ENCODE measurements at places on chromosomes 3 and 15.

- DNase-seq, result no peak
Observed at GRCh38 chr3:47601281-47601680, 22.6 kb upstream of the CSPG5 start.

- no peak for DNase-seq
Observed at GRCh38 chr3:6605227-6605626, 255.7 kb upstream of the GRM7 start.

- DNase-seq, result no peak
Observed at GRCh38 chr3:172119266-172119969, 80.0 kb downstream of the FNDC3B start.

DNA sequence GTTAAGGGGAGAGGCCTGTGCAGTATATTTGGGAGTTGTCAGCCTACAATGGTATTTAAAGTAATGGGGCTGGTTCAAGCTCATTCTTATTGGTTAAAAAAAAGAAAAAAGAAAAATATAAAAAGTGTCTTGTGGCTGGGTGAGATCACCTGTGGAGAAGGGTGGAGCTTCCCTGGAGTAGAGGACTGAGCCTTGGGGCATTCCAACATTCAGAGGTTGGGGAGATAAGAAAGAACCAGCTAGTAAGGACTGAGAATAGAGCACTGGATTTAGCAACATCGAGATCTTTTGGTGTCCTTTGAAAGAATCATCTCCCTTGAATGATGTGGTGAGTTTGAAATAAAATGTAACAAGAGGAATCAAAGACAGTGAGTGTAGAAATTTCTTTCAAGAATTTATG, 5.2 kb downstream of the SLC49A4 start:
- no peak for DNase-seq

DNA sequence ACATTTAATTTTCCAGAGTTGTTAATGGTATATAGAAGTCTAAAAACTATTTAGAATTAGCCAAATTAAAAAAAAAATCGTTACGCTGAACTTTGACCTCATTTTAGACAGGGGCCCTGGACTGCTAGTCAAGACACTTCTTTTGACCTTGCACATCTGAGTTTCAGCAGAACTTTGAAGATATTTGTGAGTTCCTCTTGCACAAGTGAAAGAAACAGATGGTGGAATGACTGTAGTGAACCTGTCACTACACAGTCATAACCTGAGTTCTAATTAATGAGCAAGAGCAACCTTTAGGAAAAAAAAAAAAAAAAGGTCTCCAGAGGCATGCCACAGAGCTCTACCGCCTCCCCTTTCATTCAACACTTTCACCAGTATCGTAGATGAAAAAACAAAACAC, 5.3 kb downstream of the MYO5C start:
- DNase-seq, result no peak

DNA sequence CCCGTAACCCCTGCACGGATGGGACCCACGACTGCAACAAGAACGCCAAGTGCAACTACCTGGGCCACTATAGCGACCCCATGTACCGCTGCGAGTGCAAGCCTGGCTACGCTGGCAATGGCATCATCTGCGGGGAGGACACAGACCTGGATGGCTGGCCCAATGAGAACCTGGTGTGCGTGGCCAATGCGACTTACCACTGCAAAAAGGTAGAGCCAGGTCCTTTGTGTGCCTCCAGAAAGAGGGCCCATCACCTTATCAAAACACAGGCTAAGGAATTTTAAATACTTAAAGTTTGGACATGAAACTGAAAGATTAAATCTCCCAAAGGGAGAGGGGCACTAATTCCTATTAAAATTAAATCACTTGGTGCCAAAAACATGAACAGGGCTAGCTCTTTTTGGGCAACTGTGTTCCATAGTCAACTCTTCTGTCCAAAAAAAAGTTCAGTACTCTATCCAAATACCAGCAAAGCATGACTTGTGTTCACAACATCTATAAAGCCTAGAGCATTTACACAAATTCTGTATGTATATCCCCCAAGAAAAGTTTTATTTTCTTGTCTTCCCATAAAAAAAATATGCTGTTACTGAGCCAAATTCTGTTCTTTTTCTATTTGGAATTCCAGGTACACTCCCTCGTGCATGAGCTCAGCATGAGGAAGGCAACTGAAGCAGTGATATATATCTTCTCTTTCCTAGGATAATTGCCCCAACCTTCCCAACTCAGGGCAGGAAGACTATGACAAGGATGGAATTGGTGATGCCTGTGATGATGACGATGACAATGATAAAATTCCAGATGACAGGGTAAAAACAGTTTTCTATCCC, 9.2 kb downstream of the THBS1 start:
- DNase-seq, result no peak

- DNase-seq, result peak; percentile 26
Observed at GRCh38 chr3:192675958-192676649, 51.2 kb downstream of the FGF12 start.

GRCh38 chr3:195802261-195802701, 9.4 kb downstream of the MUC4 start:
- peak; percentile 62 for DNase-seq

DNA sequence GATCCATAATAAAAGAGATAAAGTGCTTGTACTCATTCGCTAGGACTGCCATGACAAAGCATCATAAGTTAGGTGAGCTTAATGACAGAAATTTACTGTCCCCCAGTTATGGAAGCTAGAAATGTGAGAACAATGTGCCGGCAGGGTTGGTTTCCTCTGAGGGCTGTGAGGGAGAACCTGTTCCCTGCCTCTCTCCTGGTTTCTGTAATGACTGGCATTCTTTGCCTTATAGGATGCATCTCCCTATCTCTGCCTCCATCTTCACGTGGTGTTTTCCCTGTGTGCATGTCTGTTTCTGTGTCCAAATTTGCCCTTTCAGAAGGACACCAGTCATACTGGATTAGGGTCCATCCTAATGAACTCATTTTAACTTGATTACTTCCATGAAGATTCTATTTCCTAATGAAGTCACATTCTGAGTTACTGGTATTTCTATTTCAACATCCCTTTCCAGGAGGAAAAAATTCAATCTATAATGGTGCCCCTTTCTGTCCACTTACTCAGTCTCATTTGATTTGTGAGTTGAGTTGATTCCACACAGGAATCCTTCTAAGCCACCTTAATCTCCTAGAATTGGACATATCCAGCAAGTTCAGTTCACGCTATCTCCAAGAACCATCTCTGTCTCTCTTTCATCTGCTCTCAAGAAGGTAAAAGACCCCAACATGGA, 71.2 kb upstream of the LIPC start:
- no peak for DNase-seq

- no peak for DNase-seq
Observed at GRCh38 chr3:9409981-9410854, 12.8 kb downstream of the SETD5 start.

GRCh38 chr3:39783680-39784079, 25.7 kb upstream of the MYRIP start:
- DNase-seq, result no peak

DNA sequence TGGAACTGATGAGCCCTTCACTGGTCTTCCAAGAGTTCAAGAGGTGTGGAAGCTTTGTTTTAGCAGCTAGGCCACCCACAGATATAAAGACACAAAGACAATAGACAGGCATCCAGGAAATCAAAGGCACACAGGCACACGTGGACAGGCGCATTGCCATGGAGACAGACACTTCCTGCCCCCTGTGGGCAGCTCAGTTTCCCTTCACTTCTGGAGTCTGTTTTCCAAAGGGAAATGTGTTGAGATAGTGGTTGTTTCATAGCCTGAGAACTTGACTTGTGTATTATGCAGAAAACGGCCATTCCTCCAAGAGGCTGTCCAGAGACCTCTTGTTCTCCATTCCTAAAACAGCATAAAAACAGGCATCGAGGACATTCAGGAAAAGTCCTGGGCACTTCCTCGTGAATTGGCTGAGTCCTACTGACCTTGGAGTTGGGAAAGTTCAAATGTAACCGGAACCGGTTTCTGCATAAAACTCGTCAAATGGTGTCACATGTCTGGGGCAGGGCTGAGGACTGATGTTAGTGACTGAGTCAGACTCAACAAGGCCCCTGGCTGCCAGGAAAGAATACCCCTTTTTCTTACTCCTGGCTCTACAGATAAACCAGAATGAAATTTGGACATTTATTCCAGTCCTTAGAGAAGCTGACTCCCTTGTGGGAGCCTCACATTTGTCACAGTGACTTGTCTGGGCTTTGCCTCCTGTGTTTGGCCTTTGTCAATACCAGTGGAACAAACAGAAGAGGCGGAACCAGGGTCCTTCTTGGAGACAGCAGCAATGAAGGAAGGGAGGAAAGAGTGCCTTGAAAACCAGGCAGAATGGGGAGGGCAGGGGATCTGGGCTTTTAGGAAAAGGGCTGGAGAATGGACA, 1.3 kb downstream of the ALPK3 start:
- no peak for DNase-seq

- no peak for DNase-seq
Observed at GRCh38 chr3:190368881-190369280, 19.1 kb upstream of the CLDN16 start.

- DNase-seq, result no peak
Observed at GRCh38 chr15:52857471-52857870, 67.3 kb upstream of the ONECUT1 start.

- DNase-seq, result no peak
Observed at GRCh38 chr15:98946301-98947255, 61.0 kb downstream of the PGPEP1L start.

GRCh38 chr3:129650256-129650872, 43.9 kb upstream of the PLXND1 start:
- peak; percentile 75 for DNase-seq

DNA sequence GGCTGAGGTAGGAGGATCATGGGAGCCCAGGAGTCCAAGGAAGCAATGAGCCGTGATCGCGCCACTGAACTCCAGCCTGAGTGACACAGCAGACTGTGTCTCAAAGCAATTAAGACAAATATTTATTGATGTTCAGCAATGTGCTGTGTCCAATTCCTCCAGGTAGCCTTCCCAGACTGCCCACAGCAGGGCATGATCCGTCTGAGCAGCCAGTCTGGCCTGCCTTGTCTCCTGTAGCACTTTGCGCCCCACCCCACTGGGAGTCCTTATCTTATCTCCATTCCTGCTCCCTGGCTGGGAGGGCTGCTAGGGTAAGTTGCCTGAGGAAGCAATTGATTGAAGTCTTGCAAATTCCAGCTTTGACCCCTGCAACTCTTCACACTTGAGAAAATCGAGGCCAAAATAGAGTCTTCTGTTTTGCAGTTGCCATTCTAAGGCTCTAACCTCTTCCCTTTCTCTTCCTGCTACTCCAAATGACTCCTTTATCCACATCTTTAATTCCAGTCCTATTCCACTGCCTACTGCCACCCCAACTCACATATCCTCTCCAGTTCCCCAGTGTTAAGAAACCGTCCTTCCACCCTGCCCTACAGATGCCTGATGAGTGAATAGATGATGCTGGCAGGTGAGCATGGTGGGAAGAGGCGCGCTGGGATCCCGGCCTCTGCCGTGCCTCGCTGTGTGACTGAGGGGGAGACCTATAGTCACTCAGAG, 26.9 kb upstream of the LCTL start:
- no peak for DNase-seq

DNA sequence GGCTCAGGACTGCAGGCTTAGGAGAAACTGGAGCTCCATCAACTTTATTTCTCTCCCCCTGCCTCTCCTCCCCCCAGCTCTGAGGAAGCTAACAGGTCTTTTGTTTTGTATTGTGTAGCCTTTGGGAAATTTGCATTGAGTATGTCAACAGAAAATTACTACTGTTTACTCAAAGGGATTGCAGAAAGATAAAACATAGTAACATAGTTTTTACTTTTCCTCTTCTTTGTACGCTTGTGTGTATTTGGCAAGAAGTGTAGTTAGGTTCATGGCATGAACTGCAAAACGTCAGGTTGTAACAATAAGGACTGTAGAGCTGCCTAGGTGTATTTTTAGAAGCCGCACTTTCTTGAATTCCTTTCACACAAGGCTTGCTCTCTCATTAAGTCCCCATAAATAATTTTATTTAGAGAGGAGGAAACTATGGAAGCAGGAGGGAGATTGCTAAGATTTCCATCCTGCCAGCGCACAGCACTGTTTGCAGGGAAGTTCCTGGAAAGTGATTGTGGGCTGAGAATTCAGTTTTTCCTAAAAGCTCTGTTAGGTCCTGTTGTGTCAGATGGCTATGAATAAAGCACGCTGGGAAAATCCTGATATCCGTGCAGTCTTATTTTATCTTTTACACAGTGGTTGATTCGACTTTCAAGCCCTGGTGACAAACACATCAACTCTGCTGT, 21.1 kb upstream of the SATB1 start:
- DNase-seq, result no peak

Measured in activated CD4-positive, alpha-beta memory T cell treated with anti-CD3 and anti-CD28 coated beads for 36 hours (primary cell).